ENCODE measurements at places on chromosomes 7 and 10. TPM values are rescaled to one million over a fixed set of nuclear protein-coding genes. Genes with fewer than 3 reads are reported as not detected.

GRCh38 chr7:127928222-127928621 lies 103.0 kb downstream of the LRRC4 start:
- DNase-seq, result no peak

DNA sequence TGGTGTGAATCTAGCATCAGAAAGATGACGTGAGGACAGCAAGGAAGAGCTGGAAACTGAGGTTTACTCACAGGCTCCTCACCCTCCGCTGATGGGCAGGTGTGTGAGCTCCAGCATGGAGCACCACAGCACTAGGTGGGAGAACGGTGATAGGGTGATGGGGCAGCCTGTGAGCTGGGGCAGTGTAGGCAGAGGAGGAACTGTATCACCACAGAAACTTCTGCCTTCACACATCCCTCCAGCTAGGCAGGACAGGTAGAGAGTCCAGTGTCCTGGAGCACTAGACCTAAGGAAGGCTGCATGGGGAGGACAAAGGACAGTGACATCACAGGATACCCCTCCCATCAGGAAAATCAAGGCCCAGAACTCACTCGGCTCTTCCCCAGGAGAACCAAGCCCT lies 241.8 kb upstream of the PRSS58 start:
- no peak for DNase-seq

- DNase-seq, result no peak
Measured at GRCh38 chr7:121172484-121172883, 156.3 kb upstream of the WNT16 start.

DNA sequence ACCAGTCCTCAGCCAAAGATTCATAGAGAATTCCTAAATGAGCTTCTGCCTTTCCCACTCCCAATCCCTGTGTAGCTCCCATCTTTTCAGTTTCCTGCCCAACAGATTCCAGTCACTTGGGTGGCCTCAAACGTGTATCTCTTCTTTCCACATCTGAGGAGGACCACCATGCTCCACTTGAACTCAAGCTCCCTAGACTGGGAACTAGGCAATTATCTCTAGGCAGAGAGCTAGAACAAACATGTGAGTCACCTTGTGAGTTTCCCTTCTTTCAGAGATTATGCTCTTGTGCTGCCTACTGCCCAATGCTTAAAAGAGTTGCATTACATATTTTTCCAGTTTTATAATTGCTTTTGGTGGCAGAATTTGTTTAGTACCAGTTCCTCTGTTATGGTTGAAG lies 178.0 kb downstream of the MDFIC start:
- no peak for DNase-seq

DNA sequence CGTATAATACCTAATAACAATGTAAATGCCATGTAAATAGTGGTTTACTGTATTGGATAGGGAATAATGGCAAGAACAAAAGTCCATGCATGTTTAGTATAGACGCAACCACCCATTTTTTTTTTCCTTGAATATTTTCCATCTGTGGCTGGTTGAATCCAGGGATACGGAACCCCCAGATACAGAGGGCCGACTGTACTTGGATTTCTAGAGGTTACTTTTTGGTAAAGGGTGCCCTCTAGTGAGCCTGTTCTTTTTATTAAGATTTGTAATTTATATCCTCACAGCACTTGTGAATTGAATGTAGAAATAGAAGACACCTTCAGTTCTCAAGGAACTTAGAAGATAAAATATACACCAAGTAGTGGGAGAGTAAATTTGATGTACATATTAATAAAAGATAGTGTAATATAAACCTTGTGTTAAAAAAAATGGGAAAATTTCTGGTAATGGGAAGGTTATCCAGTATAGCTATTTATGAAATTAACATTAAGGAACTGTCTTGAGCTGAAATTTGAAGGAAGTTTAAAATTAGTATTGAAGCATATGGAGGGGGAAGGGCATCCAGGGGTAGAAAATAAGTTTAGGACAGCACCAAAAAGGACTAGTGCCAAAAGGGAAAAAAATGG lies 32.0 kb downstream of the EXOC6 start:
- no peak for DNase-seq

DNA sequence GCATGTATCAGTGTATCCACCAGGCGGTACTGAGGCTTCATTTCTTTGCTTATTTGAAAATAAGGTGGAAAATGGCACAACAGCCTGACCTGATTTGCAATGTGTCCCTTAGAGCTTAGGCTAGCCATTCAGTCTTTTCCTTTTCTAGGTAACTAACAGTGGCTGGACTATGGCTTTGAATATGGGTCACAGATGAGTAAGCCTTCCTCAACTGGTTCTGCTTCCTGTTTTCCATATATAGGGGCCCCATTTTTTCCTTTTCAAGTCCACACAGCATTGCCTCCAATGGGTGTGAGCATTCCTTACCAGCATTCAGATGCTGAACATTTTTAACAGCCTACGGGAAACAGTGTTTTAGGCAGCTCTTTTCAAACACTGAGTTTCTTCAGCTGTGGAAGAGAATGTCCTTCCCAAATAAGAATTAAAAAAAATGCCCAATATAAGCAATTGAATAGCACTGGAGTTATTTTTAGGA lies 3.9 kb upstream of the ITGB1 start:
- DNase-seq, result no peak

- DNase-seq, result no peak
Measured at GRCh38 chr10:70991140-70992124, 103.1 kb upstream of the PCBD1 start.

The GIMAP2 gene
- 33.0 TPM for total RNA-seq

Data from upper lobe of right lung (tissue), 1 donor.